ENCODE measurements at places on chromosomes 7 and 10. TPM values are rescaled to one million over a fixed set of nuclear protein-coding genes. Genes with fewer than 3 reads are reported as not detected.

DNA sequence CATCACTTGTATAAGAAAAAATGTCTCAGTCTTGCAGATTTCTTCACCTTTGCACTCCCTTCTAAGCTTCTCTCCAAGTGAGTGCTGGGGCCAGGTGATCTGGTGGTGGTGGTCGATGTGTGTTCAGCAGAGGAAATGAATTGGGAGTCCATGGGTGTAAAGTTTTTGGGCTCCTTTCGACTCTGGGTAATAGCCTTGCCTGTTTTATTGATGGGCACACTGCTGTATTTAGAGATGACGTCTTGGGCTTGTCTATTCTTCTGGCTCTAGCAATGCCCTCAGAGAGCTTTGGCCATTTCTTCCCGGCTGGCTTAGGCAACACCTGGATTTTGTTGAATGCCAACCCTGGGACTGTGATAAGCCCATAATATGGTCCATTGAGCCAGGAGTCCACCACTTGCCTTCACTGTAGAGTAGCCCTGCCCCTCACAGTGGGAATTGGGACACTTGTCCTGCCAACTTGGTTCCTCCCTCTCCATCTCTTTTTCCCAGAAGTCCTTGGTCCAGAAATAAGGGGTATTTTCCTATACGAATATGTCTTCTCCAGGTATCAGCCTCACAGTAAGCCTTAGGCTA, 11.7 kb downstream of the PNLIP start:
- DNase-seq, result no peak
- no peaks in the 10 kb centered on the region for H3K36me3 ChIP-seq
- H3K4me1 ChIP-seq, result no peaks in the 10 kb centered on the region

DNA sequence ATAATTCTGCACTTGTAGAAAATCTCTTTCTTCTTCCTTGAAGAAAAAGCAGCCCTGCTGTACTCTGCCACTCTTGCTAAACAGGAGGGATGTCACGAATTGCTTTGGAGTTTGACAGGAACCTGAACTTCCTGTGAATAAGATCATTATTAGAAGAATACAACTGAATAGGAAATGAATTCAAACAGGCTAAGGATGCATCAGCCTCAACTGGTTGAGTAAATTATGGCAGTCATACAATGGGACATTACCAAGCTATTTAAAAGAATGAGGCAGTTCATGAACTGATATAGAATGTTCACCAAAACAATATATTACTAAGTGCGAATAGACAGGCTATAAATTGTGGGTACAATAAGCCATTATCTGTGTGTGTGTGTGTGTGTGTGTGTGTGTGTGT, 97.1 kb upstream of the DOCK1 start:
- no peaks in the 10 kb centered on the region for H3K27me3 ChIP-seq
- no peak overlapping the region for H3K4me3 ChIP-seq
- H3K36me3 ChIP-seq, result no peaks in the 10 kb centered on the region
- no peak overlapping the region for H3K27ac ChIP-seq

OR2A7 gene
- total RNA-seq, result 1.5 TPM

DNA sequence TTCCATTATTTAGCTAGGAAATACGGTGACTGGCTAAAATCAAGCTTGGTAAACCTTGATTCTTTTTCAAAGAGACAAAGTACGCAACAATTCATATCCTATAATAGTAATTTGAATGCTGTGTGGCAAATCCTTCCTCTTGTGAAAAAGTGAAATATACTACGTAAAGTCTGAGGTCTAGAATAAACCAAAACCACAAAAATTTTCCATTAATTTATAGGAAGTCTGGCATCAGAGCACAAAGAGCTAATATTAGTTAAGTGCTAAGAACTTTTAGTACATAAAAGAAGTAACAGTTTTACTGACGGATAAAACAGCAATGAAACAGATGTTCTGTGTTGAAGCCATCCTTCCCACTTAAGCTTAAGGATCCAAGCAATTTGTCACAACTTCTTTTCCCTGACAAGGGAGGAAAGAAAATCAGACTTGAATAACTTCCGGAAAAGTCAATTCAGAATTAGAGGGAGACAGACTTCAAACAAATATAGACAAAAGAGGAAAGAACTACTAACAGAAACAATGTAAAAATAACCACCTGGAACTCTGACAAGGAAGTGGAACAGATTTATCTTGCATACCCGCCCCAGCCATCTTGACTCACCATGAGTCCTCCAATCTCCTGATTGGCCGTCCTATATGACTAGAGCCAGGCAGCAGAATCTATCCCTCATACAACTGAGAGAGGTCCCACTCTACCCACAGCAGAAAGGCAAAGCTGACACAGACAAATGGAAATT, 34.6 kb downstream of the RHEB start:
- DNase-seq, result no peak
- H3K27me3 ChIP-seq, result no peaks in the 10 kb centered on the region
- no peak overlapping the region for H3K27ac ChIP-seq
- H3K4me1 ChIP-seq, result peaks cover 16% of the 10 kb centered on the region
- H3K4me3 ChIP-seq, result no peak overlapping the region

DNA sequence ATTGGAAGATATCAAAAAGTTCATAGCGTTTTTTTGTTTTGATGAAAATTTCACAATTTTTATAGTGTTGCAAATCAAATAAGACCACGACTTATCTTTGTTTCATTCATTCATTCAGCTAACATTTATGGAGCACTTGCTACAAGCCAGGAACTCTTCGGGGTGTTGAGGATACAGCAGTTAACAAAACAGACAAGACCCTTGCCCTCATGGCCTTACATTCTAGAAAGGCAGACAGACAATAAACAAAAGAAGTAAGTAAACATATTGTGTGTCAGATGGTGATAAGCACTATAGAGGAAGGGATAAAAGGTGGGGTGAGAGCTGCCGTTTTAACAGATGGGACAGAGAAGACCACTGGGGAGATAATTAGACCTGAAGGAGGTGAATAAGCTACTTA, 41.6 kb upstream of the GSAP start:
- DNase-seq, result no peak
- H3K4me1 ChIP-seq, result no peaks in the 10 kb centered on the region
- peaks cover 4% of the 10 kb centered on the region for H3K27me3 ChIP-seq

- no peaks in the 10 kb centered on the region for H3K36me3 ChIP-seq
- peaks cover 13% of the 10 kb centered on the region for H3K27me3 ChIP-seq
- DNase-seq, result no peak
- H3K4me3 ChIP-seq, result no peak overlapping the region
These were observed 46.0 kb upstream of the HPS1 start for GRCh38 chr10:98492763-98493162.

DNA sequence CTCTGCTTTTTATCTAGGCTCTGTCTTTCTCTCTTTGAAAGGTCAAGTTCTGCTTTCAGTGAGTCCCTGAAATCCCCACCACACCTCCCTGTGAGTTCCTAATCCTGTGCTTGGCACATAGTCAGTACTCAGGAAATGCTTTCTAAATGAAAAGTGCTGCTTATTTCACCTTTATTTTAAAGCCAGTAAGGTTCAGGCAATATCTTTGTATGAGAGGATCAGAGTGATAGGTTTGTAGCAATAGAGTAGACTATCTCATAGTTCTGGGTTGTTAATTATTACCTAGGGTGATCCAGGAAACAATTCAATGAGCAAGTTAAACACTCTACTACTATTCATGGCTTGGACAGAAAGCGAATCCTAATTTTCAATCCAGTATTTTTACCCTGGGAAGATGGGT, 7.4 kb upstream of the LAMB1 start:
- no peaks in the 10 kb centered on the region for H3K36me3 ChIP-seq
- peaks cover 29% of the 10 kb centered on the region for H3K27me3 ChIP-seq

GRCh38 chr7:20152511-20152910, 64.7 kb downstream of the MACC1 start:
- H3K36me3 ChIP-seq, result no peaks in the 10 kb centered on the region
- no peaks in the 10 kb centered on the region for H3K4me1 ChIP-seq
- H3K27ac ChIP-seq, result no peak overlapping the region
- no peaks in the 10 kb centered on the region for H3K27me3 ChIP-seq
- no peak for DNase-seq
- no peak overlapping the region for H3K4me3 ChIP-seq

GRCh38 chr10:78305311-78305710, 271.6 kb downstream of the RPS24 start:
- H3K27ac ChIP-seq, result no peak overlapping the region
- H3K4me1 ChIP-seq, result peaks cover 27% of the 10 kb centered on the region
- peaks cover 31% of the 10 kb centered on the region for H3K27me3 ChIP-seq
- no peak for DNase-seq

ADRB1 gene
- 0.45 TPM for total RNA-seq

- no peak for DNase-seq
- no peaks in the 10 kb centered on the region for H3K4me1 ChIP-seq
- H3K4me3 ChIP-seq, result no peak overlapping the region
- peaks cover 39% of the 10 kb centered on the region for H3K27me3 ChIP-seq
- no peak overlapping the region for H3K27ac ChIP-seq
- no peaks in the 10 kb centered on the region for H3K36me3 ChIP-seq
These were observed 13.3 kb upstream of the GRM8 start for GRCh38 chr7:127266047-127266446.

DNA sequence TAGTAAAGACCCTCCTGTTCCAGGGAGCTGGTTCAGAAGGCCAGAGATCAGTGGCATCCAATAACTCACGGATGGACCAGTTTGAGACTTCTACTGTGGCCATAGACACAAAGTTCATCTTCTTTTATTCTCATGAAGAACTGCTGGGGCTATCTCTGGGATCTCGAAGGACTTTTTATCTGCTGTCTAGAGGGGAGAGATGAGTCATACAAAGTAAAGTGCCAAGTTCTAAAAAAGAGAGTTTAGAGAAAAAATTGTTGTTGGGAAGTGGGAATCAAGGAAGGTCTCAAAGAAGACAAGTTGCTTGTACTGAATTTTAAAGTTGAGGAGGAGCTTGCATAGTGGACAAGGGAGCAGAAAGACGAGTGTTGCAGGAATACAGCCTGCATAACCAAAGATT, 8.0 kb upstream of the FAM221A start:
- no peaks in the 10 kb centered on the region for H3K4me1 ChIP-seq
- no peak overlapping the region for H3K27ac ChIP-seq
- H3K27me3 ChIP-seq, result peaks cover 18% of the 10 kb centered on the region
- no peak for DNase-seq
- H3K4me3 ChIP-seq, result no peak overlapping the region
- H3K36me3 ChIP-seq, result no peaks in the 10 kb centered on the region

- H3K4me1 ChIP-seq, result peaks cover 60% of the 10 kb centered on the region
- peaks cover 17% of the 10 kb centered on the region for H3K27me3 ChIP-seq
- DNase-seq, result peak; percentile 69
These were observed 37.9 kb upstream of the RASGEF1A start for GRCh38 chr10:43304687-43305333.

PCLO gene
- total RNA-seq, result not detected

SORCS1 gene
- total RNA-seq, result not detected

DNA sequence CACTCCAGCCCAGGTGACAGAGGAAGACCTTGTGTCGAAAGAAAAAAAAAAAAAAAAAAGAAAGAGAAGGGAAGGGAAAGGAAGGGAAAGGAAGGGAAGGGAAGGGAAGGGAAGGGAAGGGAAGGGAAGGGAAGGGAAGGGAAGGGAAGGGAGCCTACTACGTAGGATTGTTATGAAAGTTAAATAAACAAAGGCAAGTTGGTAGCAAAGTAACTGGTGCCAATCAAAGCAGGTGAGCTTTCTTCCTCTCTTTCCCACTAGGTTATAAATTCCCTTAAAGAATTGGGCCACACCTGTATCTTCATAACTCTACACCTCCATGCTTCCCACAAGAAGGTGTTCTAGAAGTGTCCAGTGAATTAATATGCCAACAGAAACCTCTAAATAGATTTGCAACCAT, 96.3 kb upstream of the AFAP1L2 start:
- peak overlapping the region; percentile 89 for H3K27ac ChIP-seq
- H3K27me3 ChIP-seq, result no peaks in the 10 kb centered on the region
- H3K4me1 ChIP-seq, result peaks cover 81% of the 10 kb centered on the region
- peaks cover 21% of the 10 kb centered on the region for H3K36me3 ChIP-seq
- no peak overlapping the region for H3K4me3 ChIP-seq

GRCh38 chr10:56905051-56905450, 544.0 kb upstream of the ZWINT start:
- no peaks in the 10 kb centered on the region for H3K4me1 ChIP-seq
- no peak for DNase-seq
- H3K36me3 ChIP-seq, result no peaks in the 10 kb centered on the region
- H3K27ac ChIP-seq, result no peak overlapping the region
- no peaks in the 10 kb centered on the region for H3K27me3 ChIP-seq

DNA sequence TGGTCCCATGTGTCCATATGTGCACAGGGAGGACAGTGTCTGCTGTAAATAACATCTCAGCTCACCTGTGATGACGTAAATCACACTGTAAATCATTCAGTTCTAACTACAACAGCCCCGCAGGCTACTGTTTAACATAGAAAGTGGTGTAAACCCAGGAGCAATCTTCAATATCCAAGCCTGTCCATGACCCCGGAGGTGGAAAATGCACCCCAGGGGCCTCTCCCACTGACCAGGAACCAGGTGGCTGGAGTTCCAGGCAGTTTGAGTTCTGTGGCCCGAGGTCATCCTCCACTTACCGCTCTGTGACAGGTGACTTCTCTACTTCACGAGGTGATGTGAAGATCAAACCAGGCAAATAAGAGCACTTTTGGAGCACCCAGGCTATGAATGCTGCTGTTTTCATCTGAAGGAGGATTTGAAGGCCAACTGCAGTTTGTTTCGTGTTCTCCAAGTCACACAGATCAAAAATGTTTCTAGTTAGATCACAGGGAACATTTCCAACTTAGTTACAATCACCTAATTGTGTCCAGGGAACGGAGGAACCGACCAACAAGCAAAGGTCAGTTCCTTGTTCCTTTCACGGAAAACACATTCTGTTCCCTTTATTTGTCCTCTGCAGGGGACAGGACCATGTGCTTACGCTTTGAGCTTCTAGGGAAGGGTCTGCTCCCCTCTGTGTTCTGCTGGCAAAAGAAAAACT, 131.8 kb downstream of the WDR37 start:
- H3K27me3 ChIP-seq, result no peaks in the 10 kb centered on the region
- no peak overlapping the region for H3K27ac ChIP-seq

CYP3A7 gene
- total RNA-seq, result not detected

DNA sequence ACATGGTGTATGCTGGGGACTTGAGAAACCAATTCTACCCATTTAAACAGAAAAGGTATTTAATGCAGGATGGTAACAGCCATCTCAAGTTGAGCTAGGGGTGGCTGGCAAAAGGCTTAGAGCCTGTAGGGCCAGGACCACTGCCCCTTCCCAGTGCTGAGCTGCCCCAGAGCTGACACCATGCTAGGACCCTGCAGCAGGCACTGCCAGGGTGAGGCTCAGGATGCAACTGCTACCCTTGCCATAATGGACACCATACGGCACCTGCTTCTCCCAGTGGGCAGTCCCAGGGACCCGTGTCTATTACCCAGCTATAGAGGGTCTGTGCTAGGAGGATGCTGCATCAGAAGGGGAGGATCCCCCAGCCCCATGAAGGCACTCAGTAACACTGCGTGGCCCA, 160.7 kb upstream of the ADCY1 start:
- no peak overlapping the region for H3K4me3 ChIP-seq
- H3K27ac ChIP-seq, result no peak overlapping the region
- no peak for DNase-seq

DNA sequence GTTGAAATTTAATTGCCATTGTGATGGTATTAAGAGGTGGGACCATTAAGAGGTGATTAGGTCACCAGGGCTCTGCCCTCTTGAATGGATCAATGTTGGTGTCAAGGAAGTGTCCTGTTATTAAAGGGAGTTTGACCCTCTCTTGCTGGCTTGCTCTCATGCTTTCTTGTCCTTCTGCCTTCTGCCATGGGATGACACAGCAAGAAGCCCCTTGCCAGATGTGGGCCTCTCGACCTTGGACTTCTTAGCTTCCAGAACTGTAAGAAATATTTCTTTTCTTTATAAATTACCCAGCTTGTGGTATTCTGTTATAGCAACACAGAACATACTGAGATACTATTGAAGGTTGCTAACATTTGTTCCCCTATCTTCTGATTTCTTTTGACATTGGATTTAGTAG, 157.0 kb downstream of the MDFIC start:
- no peak overlapping the region for H3K27ac ChIP-seq
- H3K4me3 ChIP-seq, result no peak overlapping the region
- H3K36me3 ChIP-seq, result no peaks in the 10 kb centered on the region
- H3K27me3 ChIP-seq, result peaks cover 3% of the 10 kb centered on the region
- no peaks in the 10 kb centered on the region for H3K4me1 ChIP-seq

Measured in activated CD8-positive, alpha-beta T cell treated with anti-CD3 and anti-CD28 coated beads, Interleukin-2, amount 10 ng/mL, durations not matched to agents 7 days and 5 days (primary cell).